ENCODE measurements at places on chromosomes 7 and 10.

- no peak for DNase-seq
Observed at GRCh38 chr7:144709066-144709465, 126.8 kb downstream of the TPK1 start.

GRCh38 chr7:36153571-36154097, 580 bp downstream of the EEPD1 start:
- DNase-seq, result no peak

- peak; percentile 46 for DNase-seq
Observed at GRCh38 chr10:96642973-96643372, 56.2 kb upstream of the TM9SF3 start.

- DNase-seq, result no peak
Observed at GRCh38 chr10:23404461-23404980, 34.4 kb upstream of the OTUD1 start.

DNA sequence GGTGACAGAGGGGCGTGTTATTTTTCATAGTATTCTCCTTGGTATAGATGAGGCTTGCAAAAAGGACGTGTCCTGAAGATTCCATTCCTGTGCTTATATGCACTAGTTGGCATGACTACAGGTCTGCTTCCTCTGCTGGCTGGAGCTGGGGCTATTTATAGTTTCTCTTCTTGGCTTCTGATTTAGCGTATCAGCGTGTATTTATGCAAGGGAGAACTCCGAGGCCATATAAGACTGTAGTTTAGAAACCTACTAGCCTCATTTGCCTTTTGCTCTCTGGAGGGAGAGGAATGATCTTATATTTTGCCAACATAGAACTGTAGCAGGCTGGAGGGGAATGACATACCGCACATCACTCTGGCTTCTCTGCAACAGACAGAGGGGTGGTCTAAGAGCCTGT, 39.7 kb downstream of the CACNB2 start:
- no peak for DNase-seq

DNA sequence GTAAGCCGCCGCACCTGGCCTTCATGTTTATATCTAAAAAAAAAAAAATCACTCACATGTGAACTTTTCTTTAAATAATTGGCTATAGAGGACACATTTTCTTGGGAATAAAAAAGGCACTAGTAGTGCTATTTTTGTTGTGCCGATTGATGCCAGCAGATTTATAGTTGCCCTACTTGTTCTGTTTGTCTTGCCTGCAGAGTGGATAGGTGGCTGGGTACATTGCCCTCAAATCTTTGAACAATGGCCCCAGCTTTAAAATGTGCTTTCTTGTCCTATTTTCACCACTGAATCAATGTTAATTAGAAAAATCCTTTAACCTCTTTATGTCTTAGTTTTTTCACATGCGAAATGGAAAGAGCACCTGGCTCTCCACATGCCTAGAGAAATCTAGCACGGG, 30.1 kb upstream of the ZNRF2 start:
- DNase-seq, result no peak

DNA sequence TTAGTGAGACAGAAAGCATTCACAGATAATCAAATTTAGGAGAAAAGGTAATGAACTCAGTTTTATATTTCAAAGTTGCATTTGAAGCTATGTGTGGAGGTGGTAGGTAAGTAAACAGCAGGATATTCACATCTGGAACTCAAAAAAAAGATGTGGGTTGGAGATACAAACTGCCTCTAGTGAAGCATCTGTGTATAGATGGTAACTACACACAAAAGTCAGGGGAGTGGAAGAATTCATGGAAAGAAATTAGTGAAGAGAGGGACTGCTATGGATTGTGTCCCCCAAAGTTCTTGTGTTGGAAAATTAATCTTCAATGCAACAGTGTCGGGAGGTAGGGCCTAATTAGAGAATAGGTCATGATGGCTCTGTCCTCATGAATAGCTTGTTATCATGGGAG, 18.3 kb upstream of the WAC start:
- DNase-seq, result no peak
